Activated CD8-positive, alpha-beta T cell treated with anti-CD3 and anti-CD28 coated beads for 36 hours (primary cell): ENCODE measurements at places on chromosomes 5 and 9. TPM values are rescaled to one million over a fixed set of nuclear protein-coding genes. Genes with fewer than 3 reads are reported as not detected.

DNA sequence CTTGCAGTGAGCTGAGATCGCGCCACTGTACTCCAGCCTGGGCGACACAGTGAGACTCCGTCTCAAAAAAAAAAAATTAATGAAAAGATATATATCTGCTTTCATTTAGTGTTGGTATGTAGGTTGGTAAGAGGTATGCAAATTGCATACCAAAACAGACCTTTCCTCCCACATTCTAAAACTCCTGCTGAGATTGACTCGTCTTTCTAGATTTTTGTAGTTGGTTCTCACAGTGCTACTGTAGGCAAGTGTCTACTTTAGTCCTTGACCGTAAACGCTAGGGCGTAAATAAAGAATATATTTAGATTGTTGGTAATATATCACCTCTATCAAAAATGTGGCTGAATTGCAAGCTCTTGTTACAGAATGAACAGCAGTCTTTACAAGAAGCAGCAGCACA is 445.9 kb downstream of the CHSY3 start:
- DNase-seq: no peak

DNA sequence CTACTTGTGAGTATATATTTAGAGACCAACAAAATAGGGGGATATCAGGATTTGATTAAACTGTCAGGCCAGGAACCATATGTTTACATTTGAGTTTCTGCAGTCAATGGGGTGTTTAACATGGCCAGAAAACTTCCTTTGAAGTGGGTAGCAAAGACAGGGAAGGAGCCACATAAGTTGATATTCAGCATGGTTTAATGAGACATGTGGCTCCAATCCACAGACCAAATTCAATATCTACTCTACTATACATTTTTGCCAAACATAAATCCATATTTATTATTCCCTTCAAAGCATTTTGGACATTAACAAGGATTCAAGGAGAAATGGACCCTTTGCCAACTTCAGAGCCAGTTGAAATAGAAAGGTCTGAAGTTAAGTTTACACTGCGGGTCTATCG is 99.8 kb downstream of the TAF11L14 start:
- DNase-seq: no peak

DNA sequence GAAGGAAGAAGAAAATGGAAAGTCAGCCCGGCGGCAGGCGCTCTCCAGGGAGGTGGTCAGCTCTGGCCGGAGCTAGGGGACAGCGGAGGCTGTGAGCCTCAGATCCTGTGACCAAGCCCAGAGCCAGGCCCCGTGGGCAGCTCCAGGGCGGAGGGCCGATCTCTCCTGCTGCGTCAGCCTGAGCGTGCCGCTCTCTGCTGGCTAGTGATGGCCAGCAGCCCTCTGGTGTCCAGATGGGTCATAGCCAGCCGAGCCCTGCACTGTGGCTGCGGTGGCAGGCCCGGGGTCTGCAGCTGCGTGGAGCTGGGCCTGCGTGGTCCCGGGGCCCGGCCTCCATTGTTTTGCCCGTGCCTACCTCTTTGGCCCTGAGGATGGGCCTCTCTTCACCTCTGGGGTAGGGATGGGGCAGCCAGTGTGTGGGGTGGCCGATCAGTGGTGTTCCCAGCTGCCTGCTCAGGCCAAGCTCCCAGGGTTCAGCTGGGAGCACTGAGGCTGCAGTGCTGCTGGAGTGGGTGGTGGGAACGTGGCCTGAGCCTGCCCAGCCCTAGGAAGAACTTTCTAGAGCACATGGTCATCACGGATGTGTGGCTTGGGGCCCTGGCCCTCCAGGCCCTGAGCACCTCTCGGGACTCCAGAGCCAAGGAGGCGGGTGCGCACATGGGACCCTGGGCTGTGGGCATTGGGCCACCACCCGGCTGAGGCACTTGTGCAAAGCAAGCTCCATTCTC is 17.1 kb upstream of the NRARP start:
- DNase-seq: no peak

DNA sequence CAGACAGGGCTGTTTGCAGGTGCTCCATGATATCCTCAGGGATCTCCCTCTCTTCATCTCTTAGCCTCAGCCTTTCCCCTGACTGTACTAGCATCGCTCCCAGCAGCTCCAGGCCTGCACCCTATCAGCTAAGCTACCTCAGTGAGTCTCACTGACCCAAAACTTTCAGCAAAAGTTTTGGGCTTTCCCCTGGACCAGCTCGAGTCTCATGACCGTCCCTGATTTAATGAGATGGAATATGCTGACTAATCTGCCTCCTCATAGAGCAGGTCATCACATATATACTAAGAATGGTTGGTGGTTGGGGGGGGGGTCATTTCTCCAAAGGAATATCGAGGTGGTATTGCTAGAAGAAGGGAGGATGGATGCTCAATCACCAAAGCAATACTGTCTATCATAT is 151.5 kb downstream of the NR3C1 start:
- no peak for DNase-seq

DNA sequence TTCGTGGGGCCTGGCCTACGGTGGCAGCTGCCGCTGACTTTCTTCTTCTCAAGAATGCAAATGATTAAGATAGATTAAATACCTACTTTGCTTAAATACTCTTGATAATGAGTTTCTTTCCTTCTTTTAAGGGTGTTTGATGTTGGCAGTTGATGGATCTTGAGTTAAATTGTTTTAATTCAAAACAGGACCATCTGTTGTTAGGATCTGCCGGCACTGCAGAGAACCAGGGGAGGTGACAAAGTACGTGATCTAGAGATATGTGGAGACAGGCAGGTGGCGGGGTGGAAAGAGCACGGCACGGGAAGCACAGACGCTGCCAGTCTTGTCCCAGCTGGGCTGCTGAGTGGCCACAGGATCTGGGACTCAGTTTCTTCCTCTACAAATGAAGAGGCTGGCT is 37.9 kb downstream of the MED27 start:
- DNase-seq: no peak

GRCh38 chr9:34163434-34163833 is 15.4 kb upstream of the UBAP1 start:
- no peak for DNase-seq

Gene NCS1
- 21.2 TPM for total RNA-seq
